ENCODE measurements at places on chromosomes 6 and 20.
A peak's percentile ranks its signal among the peaks of the same experiment; 100 is the strongest.

DNA sequence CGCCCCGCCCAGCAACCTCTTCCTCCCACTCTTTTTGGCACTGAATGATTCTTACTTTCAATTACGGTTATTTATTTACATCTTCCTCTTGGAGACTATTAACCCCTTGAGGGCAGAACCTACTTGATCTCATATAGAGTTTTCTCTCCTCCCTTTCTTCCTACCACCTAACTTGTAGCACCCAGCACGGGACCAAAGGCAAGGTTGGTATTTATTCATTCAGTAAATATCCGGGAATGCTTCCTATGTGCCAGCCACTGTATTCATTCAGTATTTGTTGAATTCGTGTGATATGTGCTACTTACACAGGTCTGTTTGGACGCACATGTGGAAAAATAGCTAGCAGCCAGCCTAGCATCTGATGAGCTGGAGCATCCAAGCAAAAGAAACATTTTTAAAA, 1.3 kb upstream of the CNKSR3 start:
- DNase-seq = no peak

- DNase-seq = peak; percentile 75
Measured at GRCh38 chr20:1776681-1777475, 118.3 kb upstream of the SIRPA start.

GRCh38 chr6:169502445-169502844, 199.4 kb downstream of the WDR27 start:
- DNase-seq = no peak

GRCh38 chr6:44915111-44915510, 413.0 kb upstream of the RUNX2 start:
- no peak for DNase-seq

DNA sequence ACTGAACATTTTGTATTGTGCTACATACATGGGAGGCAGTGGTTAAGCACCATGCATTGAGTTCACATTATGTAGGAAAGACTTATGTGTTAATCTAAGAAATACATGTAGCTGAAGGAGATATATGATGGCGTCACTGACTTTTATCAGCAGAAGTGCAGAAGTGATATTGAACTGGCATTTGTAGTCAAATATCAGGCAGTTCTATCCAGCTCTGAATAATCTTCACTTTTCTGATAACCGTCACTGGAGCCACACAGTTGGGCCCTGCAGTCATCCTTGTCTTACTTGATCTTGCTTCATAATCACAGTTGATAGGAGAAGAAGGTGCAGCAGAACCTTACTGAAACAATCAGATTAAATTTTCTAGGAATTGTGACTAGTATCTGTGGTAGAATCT, 26.4 kb downstream of the CRISP1 start:
- DNase-seq = no peak

- no peak for DNase-seq
Measured at GRCh38 chr6:52015953-52016352, 71.5 kb downstream of the PKHD1 start.

- no peak for DNase-seq
Measured at GRCh38 chr6:104704191-104704590, 155.5 kb downstream of the HACE1 start.

DNA sequence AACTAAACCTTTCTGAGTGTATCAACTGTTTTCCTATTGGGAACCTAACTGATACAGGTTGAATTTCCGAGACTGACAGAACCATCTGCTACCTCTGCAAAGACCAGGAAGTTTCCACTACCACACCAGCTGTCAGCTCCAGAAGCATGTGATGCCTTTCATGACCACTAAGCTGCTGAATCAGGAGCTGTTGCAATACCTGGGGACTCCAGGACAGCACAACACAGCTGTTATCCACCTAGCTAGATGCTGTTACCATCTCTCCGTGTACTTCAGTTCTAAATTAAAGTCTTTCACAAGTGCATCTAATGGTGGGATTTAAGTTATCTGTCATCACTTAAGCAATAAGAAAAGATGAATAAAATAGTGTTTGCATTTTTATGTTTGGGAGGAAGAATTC, 158.2 kb upstream of the IMPG1 start:
- DNase-seq = peak; percentile 19

GRCh38 chr6:132456700-132457143, 55.4 kb upstream of the MOXD1 start:
- no peak for DNase-seq

DNA sequence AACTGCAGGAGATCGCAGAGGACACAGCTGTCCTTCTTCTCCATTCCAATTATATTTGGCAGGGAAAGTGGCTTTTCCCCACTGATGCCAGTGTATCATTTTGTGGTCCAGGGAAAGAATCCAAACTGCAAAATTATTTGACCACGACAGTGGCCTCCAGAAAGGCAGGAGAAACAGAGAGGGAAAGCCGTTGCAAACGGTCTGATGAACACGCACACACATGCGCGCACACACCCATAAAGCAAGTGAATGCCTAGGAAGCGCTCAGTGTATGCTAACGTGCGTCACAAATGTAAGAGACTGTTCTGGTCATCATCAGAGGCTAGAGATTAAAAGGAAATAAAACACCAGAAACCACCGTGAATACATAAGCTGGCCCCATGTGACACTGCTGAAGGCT, 54.0 kb downstream of the NPEPL1 start:
- DNase-seq = no peak

GRCh38 chr6:155341130-155341828, 27.0 kb upstream of the TFB1M start:
- no peak for DNase-seq

GRCh38 chr20:48380661-48381060, 447.1 kb downstream of the PREX1 start:
- DNase-seq = no peak

GRCh38 chr6:154767003-154767723, 33.9 kb downstream of the SCAF8 start:
- DNase-seq = no peak
